ENCODE measurements at places on chromosomes 1 and 21. TPM values are rescaled to one million over a fixed set of nuclear protein-coding genes. Genes with fewer than 3 reads are reported as not detected.

- no peaks in the 10 kb centered on the region for H3K4me1 ChIP-seq
- no peaks in the 10 kb centered on the region for H3K36me3 ChIP-seq
- H3K4me3 ChIP-seq = no peak overlapping the region
- DNase-seq = peak; percentile 53
Measured at GRCh38 chr1:30315185-30315960, 408.0 kb downstream of the MATN1 start.

OR6K3 gene
- not detected for total RNA-seq

DNA sequence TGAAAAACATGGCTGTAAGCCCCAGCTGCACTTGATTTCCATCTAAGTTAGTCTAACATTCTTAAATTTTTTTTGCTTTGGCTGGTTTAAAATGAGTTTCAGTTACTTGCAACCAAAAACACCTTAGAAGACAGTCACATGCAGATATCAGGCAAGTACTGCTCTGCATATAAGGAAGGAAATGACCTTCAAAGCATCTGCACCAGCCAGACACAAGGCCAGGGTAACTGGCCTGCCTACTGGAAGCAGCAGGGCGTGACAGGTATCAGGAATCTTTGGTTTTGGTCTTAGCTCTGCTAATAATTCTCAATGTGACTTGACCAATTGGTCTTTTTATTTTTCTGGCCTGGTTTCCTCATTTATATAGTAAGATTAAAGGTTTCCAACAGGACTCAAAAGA lies 33.5 kb downstream of the SCYL3 start:
- H3K4me1 ChIP-seq = no peaks in the 10 kb centered on the region
- no peak overlapping the region for H3K4me3 ChIP-seq
- H3K36me3 ChIP-seq = peaks cover 93% of the 10 kb centered on the region

GRCh38 chr1:90325168-90325567 lies 330.3 kb downstream of the ZNF326 start:
- no peak overlapping the region for H3K27ac ChIP-seq
- no peaks in the 10 kb centered on the region for H3K36me3 ChIP-seq
- no peaks in the 10 kb centered on the region for H3K4me1 ChIP-seq
- no peak overlapping the region for H3K4me3 ChIP-seq
- DNase-seq = no peak
- peaks cover 5% of the 10 kb centered on the region for H3K27me3 ChIP-seq

DNA sequence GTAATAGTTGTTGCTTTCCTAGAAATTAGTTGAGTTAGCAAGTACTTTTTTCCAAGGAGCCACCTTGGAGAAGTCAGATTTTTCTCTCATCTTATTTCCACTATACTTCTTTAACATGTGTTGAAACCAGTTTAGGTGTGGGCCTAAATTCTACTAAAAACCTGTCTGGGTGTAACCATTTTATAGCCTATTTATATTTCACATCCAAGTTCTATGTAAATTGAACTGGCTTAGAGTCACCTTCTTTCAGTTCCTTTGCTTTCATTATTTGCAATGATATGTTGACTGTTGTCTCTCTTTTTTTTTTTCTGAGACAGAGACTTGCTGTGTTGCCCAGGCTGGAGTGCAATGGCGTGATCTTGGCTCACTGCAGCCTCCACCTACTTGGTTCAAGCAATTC lies 195.6 kb downstream of the CLEC20A start:
- H3K27me3 ChIP-seq = no peaks in the 10 kb centered on the region
- no peaks in the 10 kb centered on the region for H3K36me3 ChIP-seq
- peaks cover 26% of the 10 kb centered on the region for H3K4me1 ChIP-seq
- peak overlapping the region; percentile 62 for H3K27ac ChIP-seq

DNA sequence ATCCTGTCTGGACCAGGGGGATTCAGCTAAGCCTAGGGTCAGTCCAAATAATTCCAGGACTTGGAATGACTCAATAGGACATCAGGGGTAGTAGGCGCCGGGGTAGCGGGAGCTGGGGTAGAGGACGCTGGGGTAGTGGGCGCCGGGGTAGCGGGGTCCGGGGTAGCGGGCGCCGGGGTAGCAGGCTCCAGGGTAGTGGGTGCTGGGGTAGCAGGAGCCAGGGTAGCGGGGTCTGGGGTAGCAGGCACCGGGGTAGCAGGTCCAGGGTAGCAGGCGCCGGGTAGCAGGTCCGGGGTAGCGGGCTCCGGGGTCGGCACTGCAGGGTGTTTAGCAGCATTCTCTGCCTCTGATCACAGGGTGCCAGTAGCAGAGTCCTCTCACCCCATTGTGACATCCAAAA lies 248.9 kb downstream of the KCNJ6 start:
- no peaks in the 10 kb centered on the region for H3K36me3 ChIP-seq
- H3K27me3 ChIP-seq = peaks cover 3% of the 10 kb centered on the region
- H3K4me3 ChIP-seq = no peak overlapping the region
- no peak overlapping the region for H3K27ac ChIP-seq

SNRPE gene
- total RNA-seq = 42.0 TPM

SLAMF9 gene
- not detected for total RNA-seq

GRCh38 chr21:44295163-44295573 lies 4.7 kb upstream of the PFKL start:
- no peak overlapping the region for H3K4me3 ChIP-seq
- H3K4me1 ChIP-seq = peaks cover 39% of the 10 kb centered on the region
- peaks cover 9% of the 10 kb centered on the region for H3K27me3 ChIP-seq
- no peak overlapping the region for H3K27ac ChIP-seq

MATN1 gene
- total RNA-seq = not detected

ID3 gene
- 91.1 TPM for total RNA-seq

SPOCD1 gene
- not detected for total RNA-seq

AMPD1 gene
- total RNA-seq = not detected

DNA sequence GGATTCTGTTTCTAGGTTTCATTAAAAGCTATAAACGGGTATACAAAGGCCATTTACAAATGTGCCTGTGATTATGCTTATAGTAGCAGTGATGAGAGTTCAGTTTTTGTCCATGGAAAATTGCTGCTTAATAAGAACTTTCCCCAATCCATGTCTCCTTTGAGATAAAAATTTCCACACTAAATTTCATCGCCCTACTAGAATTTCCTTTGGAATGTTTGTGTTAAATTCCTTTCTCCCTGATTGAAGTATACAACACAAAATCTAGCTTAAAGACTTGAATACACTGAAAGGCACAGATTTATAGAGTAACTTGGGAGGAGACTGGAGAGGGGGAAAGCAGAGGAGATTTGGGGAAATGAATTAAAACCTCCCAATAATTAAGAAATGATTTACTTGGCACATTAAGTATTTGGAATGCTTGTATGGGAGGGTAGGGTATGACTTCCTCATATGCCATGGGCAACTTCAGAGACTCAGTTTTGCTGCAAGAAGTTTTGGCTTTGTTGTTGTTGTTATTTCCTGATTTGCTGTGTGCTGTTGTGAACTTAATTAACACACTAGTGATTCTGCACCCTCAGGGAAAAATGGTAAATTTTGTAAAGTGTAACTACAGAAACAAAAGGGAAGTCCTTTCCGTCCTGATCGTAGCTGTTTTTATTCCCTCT lies 157.6 kb upstream of the LMO4 start:
- no peaks in the 10 kb centered on the region for H3K36me3 ChIP-seq
- DNase-seq = no peak
- H3K27me3 ChIP-seq = no peaks in the 10 kb centered on the region
- H3K27ac ChIP-seq = no peak overlapping the region
- no peaks in the 10 kb centered on the region for H3K4me1 ChIP-seq
- H3K4me3 ChIP-seq = no peak overlapping the region

DNA sequence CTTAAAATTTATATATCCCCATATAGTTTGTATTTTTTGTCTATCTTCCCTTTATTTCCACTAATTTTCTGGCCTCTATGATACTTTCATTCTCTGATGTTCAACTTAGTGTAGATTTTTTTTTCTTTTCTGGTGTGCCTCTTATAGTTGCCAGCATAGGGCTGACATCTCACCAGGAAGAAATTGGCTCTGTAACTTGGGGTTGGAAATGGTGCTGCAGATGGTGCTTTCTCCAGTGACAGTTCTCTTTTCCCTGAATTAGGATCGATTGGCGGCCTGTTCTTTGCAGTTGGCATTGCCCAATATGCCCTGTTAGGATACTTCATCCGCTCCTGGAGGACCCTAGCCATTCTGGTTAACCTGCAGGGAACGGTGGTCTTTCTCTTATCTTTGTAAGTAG lies 50.3 kb downstream of the SLC22A15 start:
- H3K4me1 ChIP-seq = no peaks in the 10 kb centered on the region
- H3K27me3 ChIP-seq = no peaks in the 10 kb centered on the region
- no peak overlapping the region for H3K27ac ChIP-seq
